ENCODE measurements at places on chromosomes 4 and X. TPM values are rescaled to one million over a fixed set of nuclear protein-coding genes. Genes with fewer than 3 reads are reported as not detected.
A peak's percentile ranks its signal among the peaks of the same experiment; 100 is the strongest.

Gene CXorf49
- not detected for polyA plus RNA-seq

DNA sequence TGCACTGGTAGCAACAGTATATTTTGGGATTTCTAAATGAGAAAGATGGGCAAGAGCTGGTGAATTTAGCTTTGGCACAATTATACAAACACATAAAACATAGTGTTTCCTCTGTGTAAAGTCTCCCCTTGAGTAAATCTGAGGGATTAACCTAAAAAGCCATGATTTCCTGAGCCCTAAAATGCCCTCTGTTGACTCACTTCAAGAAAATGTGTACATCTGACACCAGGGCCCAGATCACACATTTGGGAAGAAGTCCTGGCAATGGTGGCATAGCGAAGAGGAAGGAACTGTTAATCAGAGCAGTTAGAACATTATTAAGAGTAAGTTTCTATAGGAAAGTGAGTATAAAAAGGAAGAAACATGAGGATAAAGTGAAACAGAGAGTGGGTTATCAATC lies 338.5 kb downstream of the SPOCK3 start:
- no peak for DNase-seq

DNA sequence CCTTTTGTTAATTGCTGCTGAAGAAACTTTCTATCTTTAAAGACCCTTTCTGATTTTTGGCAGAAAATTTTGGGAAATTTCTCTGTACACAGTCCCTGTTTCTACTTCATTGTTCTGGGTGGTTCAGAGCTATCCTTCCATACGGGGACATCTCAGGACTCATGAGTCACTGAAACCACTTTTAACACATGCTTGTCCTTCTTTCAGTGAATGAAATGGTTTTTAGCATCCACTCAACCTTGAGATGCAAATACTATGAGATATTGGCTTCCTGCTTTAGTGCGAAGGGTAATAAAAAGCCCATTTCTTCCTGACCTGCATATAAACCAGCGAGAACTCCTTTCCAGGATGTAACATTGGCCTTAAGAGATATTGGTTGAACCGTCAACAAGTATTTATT lies 158.0 kb downstream of the REPS2 start:
- DNase-seq: no peak

DNA sequence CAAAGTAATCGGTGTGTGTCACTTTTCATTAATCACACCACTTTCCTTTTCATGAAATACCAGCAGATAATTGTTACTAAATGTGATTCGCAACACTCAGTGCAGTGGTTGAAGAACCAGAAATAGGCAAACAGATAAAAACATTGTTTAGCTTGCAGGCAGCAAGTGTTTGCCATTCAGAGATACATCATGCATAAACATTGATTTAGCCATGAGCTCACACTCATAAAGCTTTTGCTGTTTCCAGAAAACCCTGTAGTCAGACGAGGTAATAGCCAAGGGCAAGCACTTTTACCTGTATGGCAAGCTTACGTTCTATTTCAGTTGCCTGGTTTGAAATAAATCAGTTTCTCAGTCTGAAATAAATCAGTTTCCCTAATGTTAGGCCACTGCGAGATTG lies 542.0 kb upstream of the TENM3 start:
- no peak for DNase-seq

- peak; percentile 9 for DNase-seq
Measured at GRCh38 chr4:42371305-42372252, 25.7 kb upstream of the SHISA3 start.

- DNase-seq: no peak
Measured at GRCh38 chr4:2647403-2648158, 108.6 kb downstream of the TNIP2 start.

GRCh38 chr4:187436251-187436650 lies 559.3 kb upstream of the ZFP42 start:
- no peak for DNase-seq

Gene CCSER1
- polyA plus RNA-seq: not detected

Gene CLIC2
- 0.32 TPM for polyA plus RNA-seq

DNA sequence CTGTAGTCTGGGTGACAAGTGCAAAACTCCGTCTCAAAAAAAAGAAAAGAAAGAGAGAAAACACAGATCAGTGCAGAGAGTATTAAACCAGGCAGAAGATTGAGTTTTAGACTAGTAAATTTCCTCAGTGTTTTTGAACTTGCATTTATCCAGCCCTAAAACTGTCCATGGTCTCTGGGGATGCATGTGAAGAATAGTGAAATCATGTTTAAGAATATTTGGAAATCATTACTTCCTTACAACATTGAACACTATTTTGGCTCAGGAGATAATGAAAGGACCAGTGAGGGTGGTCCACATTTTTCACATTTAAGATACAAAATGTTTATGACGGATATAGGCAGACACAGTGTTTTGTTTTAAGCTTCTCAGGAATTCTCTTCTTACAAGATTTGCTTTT lies 195.8 kb upstream of the RASGEF1B start:
- DNase-seq: no peak

Gene EDA
- polyA plus RNA-seq: 0.20 TPM

- no peak for DNase-seq
Measured at GRCh38 chrX:143854006-143854405, 29.9 kb upstream of the UBE2NL start.

Gene TXK
- polyA plus RNA-seq: 0.06 TPM

DNA sequence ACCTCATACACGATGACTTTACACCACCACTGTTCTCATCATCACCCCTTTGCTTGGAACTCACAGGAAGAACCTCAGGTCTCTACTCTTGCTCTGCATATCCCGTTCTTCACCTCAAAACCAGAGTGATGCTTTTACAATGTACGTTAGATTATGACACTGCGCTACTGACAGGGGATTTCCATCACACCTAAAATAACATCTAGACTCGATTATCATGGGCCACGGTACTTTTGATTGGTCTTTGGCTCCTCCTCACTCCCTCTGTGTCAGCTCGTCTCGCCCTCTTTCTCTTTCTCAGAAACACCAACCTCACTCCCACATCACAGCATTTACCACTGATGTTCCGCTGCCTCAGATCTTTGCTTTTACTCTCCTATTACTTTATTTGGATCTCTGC lies 172.4 kb downstream of the TLL1 start:
- DNase-seq: no peak

Gene HSFX2
- polyA plus RNA-seq: 0.10 TPM

Gene RBMXL3
- polyA plus RNA-seq: not detected

DNA sequence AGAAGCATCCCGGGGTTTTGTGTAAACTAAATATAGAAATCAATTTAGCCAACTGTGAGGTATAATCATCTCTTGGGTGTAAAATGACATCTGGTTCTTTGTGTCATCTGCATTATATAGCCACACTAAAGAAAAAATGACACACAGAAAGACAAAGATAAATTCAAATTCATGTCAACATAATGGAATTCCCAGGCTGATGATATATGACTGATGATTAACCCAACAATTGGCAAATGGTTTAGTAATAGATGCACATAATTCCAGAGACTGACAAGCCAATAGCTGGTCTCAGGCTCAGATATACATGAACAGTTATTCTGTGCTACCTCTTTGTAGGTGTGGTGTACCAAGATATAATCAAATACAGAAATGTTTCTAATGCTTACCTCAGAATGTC lies 375.4 kb upstream of the PITX2 start:
- DNase-seq: no peak

DNA sequence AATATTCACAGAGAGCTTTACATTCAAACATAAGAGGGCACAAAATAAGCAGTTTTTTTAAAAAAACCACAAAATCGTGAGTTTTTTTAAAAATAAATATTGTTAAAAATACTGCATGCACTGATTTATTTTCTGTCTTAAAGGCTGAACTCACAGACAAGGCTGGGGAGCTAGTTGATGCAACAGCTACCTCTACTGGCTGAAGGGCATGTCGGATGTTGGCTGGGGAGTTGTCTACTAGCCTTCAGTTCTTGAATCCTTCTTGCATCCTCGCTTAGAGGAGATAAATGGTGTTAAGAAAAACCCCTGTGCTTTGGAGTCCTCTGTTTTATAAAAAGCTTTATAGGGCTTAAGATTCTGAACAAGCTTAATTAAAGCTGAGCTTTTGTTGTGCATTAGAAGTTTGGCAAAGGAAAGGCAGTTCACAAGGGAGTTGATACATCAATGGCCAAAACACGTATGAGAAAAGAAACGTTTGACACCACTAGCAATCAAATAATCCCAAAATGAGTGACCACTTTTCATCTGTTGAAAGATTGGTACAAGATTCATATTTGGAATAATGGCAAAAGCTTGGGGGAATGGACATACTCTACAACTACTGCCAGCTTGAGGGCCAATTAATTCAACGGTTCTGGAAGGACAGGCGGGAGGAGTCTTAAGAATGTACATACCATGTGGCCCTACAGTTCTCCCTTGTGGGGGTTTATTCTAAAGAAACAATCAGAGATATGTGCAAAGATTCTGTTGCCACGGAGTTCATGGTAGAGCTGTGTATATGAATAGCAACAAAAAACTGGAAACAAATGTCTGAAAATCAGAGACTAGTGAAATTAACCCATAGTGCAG lies 94.7 kb downstream of the SEL1L3 start:
- peak; percentile 26 for DNase-seq

GRCh38 chrX:15334561-15334960 lies 762 bp downstream of the PIGA start:
- no peak for DNase-seq

Gene EXOC1
- 14.6 TPM for polyA plus RNA-seq

DNA sequence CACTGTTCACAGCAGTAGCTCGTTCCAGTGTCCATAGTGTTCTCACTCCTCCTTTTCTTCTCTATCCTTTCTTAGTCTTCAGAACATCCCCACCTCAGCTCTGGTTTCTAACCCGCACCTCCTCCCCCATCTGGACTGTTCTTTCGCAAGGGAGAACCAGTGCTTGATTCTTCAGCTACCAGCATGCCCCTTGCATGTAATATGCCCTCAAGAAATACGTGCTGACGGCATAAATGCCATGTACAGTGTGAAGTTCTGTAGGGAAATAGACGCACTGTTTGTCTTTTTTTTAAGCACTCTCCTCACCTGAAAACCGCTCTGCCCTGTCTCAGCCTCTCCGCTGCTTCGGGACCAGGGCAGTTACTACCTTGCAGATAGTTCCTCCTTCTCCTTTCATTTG lies 5.3 kb downstream of the CLDN22 start:
- DNase-seq: no peak

DNA sequence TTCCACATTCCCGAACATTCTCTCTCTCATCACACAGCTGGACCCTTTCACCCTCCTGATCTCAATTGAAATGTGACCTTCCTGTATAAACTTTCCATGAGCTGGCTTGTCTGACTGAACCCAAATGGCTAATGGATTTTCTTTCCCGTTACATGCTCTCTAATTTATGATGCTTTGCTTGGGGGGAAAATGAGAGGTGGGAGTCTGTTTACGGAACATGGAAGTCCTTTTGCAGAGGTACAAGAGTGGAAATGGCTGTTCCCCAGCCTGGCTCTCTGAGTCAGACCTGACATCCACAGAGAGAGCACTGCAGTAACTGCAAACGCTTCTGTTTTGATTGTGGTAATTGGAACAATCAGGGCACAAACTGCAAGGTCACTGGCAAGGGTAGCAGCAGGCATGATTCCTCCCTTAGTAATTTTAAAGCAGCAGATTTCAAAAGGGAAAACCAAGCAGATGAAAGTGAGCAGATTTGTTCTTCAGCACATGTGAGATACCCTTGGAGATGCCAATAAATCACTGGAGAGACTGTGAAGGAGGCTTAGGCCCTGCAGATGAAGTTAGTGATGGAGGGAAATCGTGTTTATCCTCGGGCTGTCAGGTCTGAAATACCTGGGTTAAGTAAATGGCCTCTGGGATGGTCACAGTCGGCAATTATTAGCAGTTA lies 83.9 kb downstream of the SNCA start:
- no peak for DNase-seq

DNA sequence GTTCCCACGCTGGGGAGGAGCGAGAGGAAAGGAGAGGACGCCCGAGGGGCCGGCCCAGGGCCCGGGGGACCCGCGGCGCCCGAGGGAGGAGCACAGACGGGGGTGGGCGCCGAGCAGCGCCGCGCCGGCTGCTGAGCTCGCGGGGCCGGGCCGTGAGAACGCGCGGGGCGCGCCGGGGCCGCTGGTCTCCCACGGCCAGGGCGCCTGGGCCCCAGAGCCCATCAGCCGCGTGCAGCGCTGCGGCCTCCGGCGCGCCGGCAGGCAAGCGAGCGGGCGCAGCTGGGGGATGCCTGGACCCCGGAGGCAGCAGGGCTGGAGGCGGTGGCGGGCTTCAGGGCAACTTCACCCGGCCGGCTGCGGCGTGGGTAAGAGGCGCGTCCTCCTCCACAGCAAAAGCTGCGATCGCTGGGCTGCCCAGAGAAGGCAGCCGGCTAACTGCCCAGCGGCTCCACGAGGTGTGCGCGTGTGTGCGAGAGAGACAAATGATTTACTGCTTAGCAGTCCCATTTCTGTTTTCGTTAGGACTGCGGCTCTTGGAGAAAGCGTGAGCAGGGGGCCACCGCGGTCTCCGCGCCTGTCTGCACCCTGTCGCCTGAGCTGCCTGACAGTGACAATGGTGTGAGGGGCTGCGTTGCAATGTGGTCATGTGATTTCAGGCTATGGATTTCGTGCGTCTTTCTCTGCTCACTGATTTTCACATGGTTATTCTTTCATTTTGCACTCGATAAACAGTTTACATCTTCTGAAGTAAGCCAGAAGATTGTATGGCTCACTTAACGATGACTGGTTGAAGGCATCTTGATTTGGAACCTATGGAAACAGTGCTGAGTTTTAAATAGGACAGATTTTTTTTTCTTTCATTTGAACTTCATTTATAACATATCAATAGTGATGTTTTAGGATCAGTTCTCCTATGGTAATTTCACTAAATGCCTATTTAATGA lies 1.2 kb downstream of the GUCY1A1 start:
- peak; percentile 1 for DNase-seq

- DNase-seq: peak; percentile 24
Measured at GRCh38 chrX:43836435-43837184, 45.6 kb downstream of the MAOB start.

Gene CPLX1
- polyA plus RNA-seq: 0.22 TPM

DNA sequence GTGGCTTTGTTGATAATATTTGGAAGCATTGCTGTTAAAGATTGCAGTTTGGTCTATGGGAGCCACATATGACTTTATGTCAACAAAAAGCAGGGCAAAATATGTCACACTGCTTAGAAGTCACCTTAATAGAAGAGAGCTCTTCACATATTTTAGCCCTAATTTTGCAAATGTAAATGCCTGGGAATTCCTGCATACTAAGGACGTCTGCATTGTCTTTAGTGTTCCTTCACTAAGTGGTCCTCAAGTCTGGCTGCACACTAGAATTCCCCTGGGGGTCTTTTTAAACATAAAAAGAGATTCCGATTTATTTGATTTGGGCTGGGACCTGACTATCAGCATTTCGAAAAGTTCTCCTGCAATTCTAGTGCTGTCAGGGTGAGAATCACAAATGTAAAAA lies 495.1 kb upstream of the FAM241A start:
- DNase-seq: no peak
